MCF 10A (cell line): ENCODE measurements at places on chromosomes 5 and 9.

- no peaks in the 10 kb centered on the region for H3K36me3 ChIP-seq
- no peaks in the 10 kb centered on the region for H3K4me1 ChIP-seq
- peaks cover 14% of the 10 kb centered on the region for H3K27me3 ChIP-seq
- no peak overlapping the region for H3K27ac ChIP-seq
Observed at GRCh38 chr9:4362281-4362680, 62.4 kb upstream of the GLIS3 start.

DNA sequence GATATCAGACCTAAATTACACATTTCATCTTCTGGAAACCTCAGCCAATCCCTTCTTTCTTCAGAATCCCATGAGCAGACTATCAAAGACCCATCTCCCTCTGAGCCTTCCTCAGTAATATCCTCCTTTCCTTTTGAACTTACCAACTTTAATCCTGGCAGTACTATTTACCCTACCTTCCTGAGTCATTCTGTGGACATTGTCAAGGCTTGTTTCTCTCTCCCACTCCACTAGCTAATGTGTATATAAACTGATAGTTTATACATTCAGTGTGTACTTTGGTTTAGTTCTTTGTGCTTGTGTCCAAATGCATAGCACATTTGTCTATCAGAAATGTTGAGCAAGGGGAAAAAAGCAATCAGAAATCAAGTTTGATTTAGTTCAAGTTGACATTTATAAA, 568.3 kb downstream of the CSNK1G3 start:
- no peaks in the 10 kb centered on the region for H3K27me3 ChIP-seq
- peaks cover 14% of the 10 kb centered on the region for H3K4me1 ChIP-seq
- peak overlapping the region; percentile 2 for H3K27ac ChIP-seq
- no peaks in the 10 kb centered on the region for H3K36me3 ChIP-seq
- H3K4me3 ChIP-seq, result no peak overlapping the region
- DNase-seq, result peak; percentile 45

- peak overlapping the region; percentile 93 for H3K27ac ChIP-seq
- no peak for DNase-seq
- peak overlapping the region; percentile 60 for H3K4me3 ChIP-seq
- H3K27me3 ChIP-seq, result no peaks in the 10 kb centered on the region
- no peaks in the 10 kb centered on the region for H3K36me3 ChIP-seq
- H3K4me1 ChIP-seq, result peaks cover 6% of the 10 kb centered on the region
Observed at GRCh38 chr9:304106-304505, 89.4 kb downstream of the DOCK8 start.

GRCh38 chr9:91376239-91376638, 14.5 kb upstream of the AUH start:
- no peak for DNase-seq
- H3K4me1 ChIP-seq, result no peaks in the 10 kb centered on the region
- H3K36me3 ChIP-seq, result no peaks in the 10 kb centered on the region
- no peak overlapping the region for H3K27ac ChIP-seq

- H3K27ac ChIP-seq, result peak overlapping the region; percentile 21
- H3K36me3 ChIP-seq, result peaks cover 75% of the 10 kb centered on the region
- H3K27me3 ChIP-seq, result no peaks in the 10 kb centered on the region
- DNase-seq, result no peak
- peaks cover 50% of the 10 kb centered on the region for H3K4me1 ChIP-seq
- H3K4me3 ChIP-seq, result peak overlapping the region; percentile 1
Observed at GRCh38 chr5:138528744-138529469, 14.1 kb downstream of the ETF1 start.

DNA sequence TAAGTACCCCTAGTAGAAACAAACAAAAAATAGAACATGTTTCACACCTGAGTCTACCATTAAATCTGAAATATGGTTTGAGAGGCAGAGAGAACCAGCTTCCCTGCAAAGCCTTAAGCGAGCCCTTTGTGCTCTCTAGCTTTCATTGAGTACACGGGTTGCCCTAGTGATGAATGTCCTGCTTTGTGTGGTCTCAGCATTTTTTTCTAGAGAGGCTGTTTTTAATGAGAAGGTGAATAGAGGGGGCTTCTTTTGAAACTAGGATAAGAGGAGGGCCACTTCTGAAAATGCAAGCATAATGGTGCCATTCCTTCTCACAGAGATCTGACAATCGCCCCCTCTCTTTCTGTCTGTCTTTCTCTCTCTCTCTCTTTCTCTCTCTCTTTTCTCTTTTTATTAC, 131.3 kb downstream of the MACIR start:
- no peaks in the 10 kb centered on the region for H3K36me3 ChIP-seq
- H3K27ac ChIP-seq, result no peak overlapping the region
- peaks cover 16% of the 10 kb centered on the region for H3K27me3 ChIP-seq
- no peak for DNase-seq
- H3K4me1 ChIP-seq, result no peaks in the 10 kb centered on the region

- peak; percentile 31 for DNase-seq
- peak overlapping the region; percentile 13 for H3K27ac ChIP-seq
- peaks cover 22% of the 10 kb centered on the region for H3K4me1 ChIP-seq
- H3K36me3 ChIP-seq, result peaks cover 14% of the 10 kb centered on the region
- no peak overlapping the region for H3K4me3 ChIP-seq
- no peaks in the 10 kb centered on the region for H3K27me3 ChIP-seq
Observed at GRCh38 chr5:131536211-131536826, 98.7 kb downstream of the RAPGEF6 start.

GRCh38 chr9:99905833-99906402, 536 bp upstream of the STX17 start:
- H3K4me1 ChIP-seq, result peaks cover 32% of the 10 kb centered on the region
- peak overlapping the region; percentile 96 for H3K27ac ChIP-seq
- H3K27me3 ChIP-seq, result no peaks in the 10 kb centered on the region

DNA sequence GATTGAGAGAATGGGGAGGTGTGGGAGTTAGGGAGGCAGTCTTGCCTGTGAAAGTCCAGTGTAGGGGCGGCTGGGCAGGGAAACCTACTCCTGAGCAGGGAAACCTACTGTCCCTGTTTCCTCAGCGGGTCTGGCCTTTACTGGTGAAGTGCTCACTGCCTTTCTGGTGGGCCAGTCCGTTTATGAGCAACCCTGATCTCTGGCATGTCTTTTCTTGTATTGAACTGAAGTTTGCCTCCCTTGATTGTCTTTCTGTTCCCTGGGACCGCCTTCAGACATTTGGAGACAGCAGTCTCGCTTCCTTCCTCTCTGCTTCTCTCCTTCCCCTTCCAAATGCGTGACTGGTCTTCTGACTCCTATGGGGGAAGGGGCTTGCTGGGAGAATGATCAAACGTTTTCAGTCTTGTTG, 2.9 kb downstream of the SNX18 start:
- H3K4me1 ChIP-seq, result peaks cover 23% of the 10 kb centered on the region
- H3K36me3 ChIP-seq, result no peaks in the 10 kb centered on the region
- H3K27ac ChIP-seq, result no peak overlapping the region

DNA sequence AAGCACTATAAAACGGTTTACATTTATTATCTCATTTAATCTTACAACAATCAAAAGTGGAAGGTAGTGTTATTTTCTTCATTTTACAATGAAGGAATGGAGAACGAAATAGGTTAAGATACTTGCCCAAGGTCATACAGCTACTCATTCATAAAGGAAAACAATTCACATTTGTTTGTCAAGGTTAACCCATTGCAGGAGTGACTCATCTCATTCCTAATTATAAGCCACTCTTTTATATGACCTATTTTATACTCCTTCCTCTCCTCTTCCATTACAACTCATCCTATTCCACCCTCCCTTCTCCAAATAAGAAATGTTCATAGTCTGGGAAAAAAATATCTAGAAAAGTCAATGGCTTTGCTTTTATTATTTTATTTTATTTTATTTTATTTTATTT, 29.6 kb downstream of the CRHBP start:
- H3K27ac ChIP-seq, result no peak overlapping the region
- H3K4me1 ChIP-seq, result no peaks in the 10 kb centered on the region
- no peak for DNase-seq
- no peak overlapping the region for H3K4me3 ChIP-seq
- H3K36me3 ChIP-seq, result no peaks in the 10 kb centered on the region

GRCh38 chr9:98330831-98331230, 75.4 kb upstream of the TBC1D2 start:
- no peaks in the 10 kb centered on the region for H3K36me3 ChIP-seq

GRCh38 chr5:172642051-172642409, 967 bp downstream of the NEURL1B start:
- peaks cover 6% of the 10 kb centered on the region for H3K36me3 ChIP-seq
- peaks cover 39% of the 10 kb centered on the region for H3K4me1 ChIP-seq
- no peak for DNase-seq
- H3K4me3 ChIP-seq, result peak overlapping the region; percentile 59

DNA sequence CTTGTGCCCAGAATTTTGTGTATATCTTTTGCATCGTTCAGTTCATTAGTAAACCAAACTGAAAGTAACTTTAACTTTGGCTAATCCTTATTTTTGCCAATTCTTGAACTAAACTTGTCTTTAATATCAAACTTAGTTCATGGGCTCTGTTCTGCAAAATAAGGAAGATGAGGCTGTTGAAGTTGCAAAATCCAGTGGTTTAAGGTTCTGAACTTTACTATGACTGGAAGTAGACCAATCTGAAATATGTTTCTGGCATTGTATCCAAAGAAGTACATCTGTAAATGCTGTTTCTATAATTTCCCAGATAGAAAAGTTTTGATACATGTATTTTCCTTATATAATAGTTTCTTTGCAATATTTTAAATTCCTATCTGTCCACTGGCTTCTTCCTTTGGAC, 238.1 kb downstream of the CETN3 start:
- DNase-seq, result no peak
- no peaks in the 10 kb centered on the region for H3K4me1 ChIP-seq
- H3K27me3 ChIP-seq, result peaks cover 11% of the 10 kb centered on the region
- H3K27ac ChIP-seq, result no peak overlapping the region

GRCh38 chr9:92617951-92618510, 51.9 kb downstream of the IPPK start:
- no peak overlapping the region for H3K4me3 ChIP-seq
- no peaks in the 10 kb centered on the region for H3K27me3 ChIP-seq
- no peaks in the 10 kb centered on the region for H3K4me1 ChIP-seq

- H3K27ac ChIP-seq, result no peak overlapping the region
- no peak for DNase-seq
- peaks cover 5% of the 10 kb centered on the region for H3K36me3 ChIP-seq
- H3K4me1 ChIP-seq, result peaks cover 14% of the 10 kb centered on the region
Observed at GRCh38 chr5:57831932-57832331, 349.3 kb upstream of the ACTBL2 start.

DNA sequence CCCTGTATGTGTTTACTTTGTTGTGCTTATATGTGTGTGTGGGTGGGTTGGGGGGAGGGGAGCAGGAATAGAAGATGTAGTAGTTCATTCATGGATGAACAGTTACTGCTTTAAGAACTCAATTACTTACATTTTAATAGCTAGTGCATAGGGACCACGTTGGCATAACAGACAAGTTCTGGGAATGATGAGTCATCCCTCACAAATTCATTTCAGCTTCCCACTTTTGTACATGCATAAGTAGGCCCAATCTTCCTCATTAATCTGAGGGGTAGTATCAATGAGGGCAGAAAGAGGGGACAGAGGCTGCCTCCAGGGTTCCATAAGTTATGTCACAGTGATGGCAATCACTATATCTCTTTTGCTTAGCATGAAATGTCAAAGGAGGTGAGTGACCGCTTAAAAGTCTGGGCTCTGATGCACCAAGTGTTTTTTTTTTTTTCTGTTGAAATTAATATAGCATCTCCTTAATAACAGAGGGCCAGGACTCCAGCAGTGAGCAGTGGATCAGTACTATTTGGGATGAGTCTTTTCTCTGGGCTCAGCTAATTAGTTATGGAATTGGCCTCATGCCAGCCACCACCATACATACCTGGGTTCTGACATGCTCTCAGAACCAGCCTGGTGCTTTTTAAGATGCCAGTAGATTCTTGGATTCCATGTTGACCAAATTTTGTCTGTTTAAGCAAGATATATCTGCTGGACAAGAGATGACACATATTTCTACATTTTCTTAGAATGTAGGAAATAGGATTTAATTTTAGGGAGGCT, 37.1 kb downstream of the PRDM6 start:
- no peaks in the 10 kb centered on the region for H3K27me3 ChIP-seq
- H3K36me3 ChIP-seq, result peaks cover 4% of the 10 kb centered on the region
- peaks cover 19% of the 10 kb centered on the region for H3K4me1 ChIP-seq
- no peak overlapping the region for H3K27ac ChIP-seq

DNA sequence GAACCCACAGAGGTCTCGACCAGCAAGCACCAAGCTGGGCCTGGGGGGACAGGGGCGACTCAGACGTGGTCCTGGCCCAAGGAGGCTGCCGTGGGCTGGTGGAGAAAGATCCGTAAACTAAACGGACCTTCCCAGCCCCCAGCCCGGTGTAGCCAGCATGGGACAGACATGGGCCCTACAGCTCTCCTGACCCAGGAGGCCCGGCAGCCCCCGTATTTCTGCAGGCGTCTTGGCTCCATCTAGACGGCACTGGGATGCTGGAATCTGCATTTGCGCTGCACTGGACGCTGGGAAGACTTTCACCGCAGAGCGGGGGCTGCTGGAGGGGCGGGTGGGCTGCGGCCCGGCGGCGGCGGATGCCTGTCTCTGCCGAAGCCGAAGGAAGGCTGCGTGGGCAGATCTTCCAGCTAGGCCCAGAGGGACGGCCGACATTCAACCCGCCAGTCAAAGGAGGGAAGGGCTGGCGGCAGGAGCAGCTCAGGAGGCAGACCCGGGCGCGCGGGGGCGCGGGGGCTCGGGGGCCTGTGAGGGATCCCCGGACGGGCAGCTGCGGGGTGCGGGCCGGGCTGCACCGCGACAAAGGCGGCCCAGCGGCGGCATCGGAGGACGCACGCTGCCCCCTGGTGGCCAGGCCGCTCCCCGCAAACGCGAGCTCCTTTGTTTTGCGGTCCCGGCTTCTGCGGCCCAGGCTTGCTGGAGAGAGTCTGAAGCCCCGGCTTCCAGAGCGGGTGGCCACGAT, 266.2 kb downstream of the NSG2 start:
- H3K27me3 ChIP-seq, result peaks cover 42% of the 10 kb centered on the region
- no peak overlapping the region for H3K27ac ChIP-seq
- no peaks in the 10 kb centered on the region for H3K4me1 ChIP-seq
- peak overlapping the region; percentile 24 for H3K4me3 ChIP-seq

- H3K4me3 ChIP-seq, result no peak overlapping the region
- H3K27me3 ChIP-seq, result no peaks in the 10 kb centered on the region
- H3K36me3 ChIP-seq, result no peaks in the 10 kb centered on the region
Observed at GRCh38 chr5:140017397-140018095, 25.6 kb downstream of the NRG2 start.

GRCh38 chr5:16557477-16557876, 59.3 kb downstream of the RETREG1 start:
- H3K4me1 ChIP-seq, result peaks cover 3% of the 10 kb centered on the region
- no peak overlapping the region for H3K4me3 ChIP-seq
- no peak for DNase-seq
- H3K27ac ChIP-seq, result no peak overlapping the region

DNA sequence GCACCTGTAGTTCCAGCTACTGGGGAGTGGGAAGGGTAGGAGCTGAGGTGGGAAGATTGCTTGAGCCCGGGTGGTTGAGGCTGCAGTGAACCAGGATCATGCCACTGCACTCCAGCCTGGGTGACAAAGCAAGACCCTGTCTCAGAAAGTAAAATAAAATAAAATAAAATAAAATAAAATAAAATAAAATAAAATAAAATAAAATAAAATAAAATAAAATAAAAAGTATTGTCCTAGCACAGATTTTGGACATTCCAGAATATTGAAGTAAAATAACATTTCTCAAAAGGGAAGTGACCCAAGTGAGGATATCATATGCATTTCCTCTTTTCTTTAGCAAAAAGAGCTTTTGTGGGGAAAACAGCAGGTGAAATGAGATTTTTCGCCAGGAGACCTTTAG, 83.5 kb downstream of the TMEM174 start:
- H3K4me3 ChIP-seq, result no peak overlapping the region
- no peaks in the 10 kb centered on the region for H3K27me3 ChIP-seq
- no peak for DNase-seq
- H3K4me1 ChIP-seq, result no peaks in the 10 kb centered on the region
- no peaks in the 10 kb centered on the region for H3K36me3 ChIP-seq

GRCh38 chr5:10565785-10566542, 2.1 kb downstream of the ANKRD33B start:
- no peak overlapping the region for H3K27ac ChIP-seq
- no peaks in the 10 kb centered on the region for H3K27me3 ChIP-seq
- peaks cover 13% of the 10 kb centered on the region for H3K4me1 ChIP-seq
- H3K4me3 ChIP-seq, result peak overlapping the region; percentile 66
- no peak for DNase-seq
